ENCODE measurements at places on chromosomes 4 and X.

DNA sequence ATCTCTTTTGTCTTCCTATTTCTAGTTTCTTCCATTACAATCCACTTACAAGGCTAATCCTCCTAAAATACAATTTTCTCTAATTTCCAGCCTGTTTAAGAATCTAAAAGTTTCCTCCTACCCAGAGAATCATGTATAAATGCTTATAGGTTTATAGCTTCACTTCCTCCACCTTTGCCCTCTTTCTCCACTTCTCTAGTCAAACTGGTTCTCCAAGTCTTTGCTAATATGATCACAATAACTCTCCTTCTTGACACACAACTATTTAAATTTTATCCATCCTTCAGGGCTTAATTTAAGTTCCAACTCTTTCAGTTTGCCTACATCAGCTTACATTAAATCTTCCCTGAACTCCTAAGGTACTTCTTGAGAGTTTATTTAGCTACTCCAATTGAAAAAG is 69.2 kb downstream of the RPS6KA6 start:
- DNase-seq, result no peak

- DNase-seq, result no peak
Observed at GRCh38 chrX:2954541-2954940, 25.4 kb upstream of the ARSD start.

- DNase-seq, result no peak
Observed at GRCh38 chr4:108097990-108098553, 70.7 kb downstream of the LEF1 start.

DNA sequence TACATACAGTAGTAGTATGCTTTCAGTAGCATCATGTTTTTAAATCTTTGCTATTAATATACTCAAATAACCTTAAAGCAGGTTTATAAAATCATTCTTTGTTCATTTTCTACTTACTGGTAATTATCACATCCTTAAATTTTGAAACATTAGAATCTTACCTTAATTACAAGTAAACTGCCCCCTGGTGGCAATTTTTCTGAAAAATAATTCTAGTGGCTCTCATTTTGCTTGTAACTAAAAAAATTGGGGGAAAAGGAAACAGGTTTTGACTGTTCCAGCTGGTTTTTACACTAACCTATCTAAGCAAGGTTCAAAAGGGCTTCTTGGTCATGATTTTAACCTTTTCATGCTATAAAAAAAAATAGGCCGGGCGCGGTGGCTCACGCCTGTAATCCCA is 18.5 kb upstream of the DCAF4L1 start:
- no peak for DNase-seq

DNA sequence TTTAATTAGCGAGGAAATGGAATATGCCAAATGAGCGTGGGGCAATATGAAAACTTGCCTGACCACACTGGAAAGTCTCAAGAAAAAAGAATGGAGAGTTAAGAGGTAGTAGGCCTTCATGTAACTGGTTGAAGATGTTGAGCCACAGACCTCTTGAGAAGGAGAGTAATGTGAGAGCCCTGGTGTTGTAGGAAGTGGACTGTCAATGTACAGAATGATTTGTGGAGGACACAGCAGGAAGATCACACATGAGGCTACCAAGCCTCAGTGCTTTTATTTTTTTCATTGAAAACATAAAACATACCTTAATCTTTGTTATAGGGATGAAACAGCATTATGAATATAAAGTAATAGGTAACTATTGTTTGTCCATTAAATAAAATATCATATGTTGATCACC is 331.6 kb downstream of the UNC5C start:
- DNase-seq, result no peak

DNA sequence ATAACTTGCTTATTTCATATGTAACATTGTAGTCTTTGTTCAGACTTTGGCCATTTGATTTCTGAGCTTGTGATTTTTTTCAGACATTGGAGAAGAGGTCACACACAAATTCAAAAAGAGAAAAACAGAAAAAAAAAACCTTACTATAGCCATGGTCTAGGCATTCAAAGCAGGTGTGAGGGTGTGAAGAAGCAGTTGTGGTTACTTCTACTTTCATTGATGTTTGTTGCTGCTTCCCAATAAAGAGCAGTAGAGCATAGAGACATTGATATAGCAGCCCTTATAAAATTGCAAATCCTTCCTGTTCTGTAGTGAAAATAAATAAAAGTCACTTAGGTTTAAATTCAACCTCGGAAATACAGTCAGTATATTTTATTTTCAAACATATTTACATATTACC is 671.6 kb downstream of the GRXCR1 start:
- DNase-seq, result no peak

GRCh38 chr4:53012738-53013137 is 150.6 kb downstream of the RASL11B start:
- no peak for DNase-seq

DNA sequence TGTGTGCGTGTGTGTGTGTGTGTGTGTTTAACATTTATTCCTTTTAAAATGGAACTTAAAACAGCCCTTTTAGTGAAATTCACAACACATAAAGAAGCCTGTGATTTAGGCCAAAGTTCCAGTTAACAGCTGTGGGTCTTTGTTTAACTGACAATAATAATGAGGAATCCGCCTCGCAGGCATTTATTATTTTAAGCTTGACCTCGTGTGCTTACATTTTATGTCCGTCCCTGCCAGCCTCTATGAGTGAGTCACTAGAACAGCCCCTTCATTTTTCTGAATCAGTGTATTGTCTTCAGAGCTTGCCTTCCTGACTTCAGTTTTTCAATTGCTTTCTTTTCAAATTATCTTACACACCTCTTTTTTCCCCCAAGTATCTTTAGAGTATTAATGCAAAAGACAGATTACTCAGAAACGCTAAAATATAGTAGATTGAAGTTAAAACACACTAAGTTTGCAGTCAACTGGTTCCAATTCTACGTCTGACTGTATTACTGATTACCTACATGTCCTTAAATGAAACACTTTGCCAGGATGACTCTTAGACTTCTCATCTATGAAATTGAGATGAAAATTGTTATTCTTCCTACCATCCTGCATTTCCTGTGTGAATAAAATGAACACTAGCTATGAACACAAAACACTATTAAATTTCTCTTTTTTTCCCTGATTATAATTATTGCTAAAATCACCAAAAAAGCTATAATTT is 319.6 kb upstream of the HS3ST1 start:
- no peak for DNase-seq

Measured in NCI-H1930 (cell line).